ENCODE measurements at places on chromosomes 5 and 9.

DNA sequence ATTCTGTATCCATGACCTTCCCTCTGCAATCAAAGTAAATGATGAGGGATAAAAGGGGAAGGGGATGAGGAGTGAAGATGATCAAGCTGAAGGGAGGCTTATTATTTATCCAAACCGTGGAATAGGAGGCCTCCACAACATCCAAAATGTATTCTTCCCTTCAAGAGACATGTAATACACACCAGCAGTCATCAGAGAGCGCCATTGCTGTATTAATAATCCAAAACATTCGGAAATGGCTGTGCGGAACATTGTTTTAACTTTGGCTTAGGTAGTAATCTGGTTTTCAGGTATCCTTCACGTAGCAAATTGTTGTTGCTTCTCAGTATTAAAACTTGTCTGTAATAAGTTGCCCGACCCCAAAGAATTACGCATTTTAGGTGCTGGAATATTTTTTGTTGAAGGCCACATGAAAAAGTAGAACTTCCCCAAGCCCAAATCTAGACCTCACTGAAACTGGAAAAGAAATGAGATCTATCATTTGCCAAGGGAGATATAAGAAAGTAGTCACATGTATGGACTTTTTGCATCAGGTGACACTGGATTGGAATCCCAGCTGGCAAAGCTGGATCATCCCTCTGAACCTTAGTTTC is 2.6 kb upstream of the BOD1 start:
- DNase-seq: peak; percentile 57

- no peak for DNase-seq
Measured at GRCh38 chr5:63400079-63400478, 562.2 kb downstream of the HTR1A start.

GRCh38 chr5:96876292-96876850 is at the start of gene ERAP2:
ERAP2 (plus strand) TSS chr5:96876500; CDS start chr5:96879686, 3,186 bp downstream.
- DNase-seq: no peak

GRCh38 chr9:129583308-129584038 is 37.4 kb downstream of the C9orf50 start:
- no peak for DNase-seq

DNA sequence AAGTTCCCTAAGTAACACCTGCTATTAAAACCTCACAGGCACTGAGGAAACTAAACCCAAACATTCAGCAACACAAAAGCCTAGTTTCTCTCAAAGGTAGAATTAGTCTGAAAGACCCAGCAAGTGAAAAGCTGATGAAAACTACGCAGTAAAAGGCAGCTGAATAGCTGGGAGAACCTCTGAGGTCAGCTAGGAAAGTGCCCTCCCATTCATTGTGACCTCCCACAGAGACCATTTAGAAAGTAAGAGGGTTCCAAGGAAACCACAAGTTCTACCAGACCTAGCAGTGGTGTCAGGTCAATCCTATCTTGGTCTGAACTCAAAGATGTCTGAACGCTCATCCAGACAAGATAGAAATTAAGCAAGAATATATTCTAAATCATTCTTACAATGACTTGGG is 144.7 kb downstream of the SSBP2 start:
- DNase-seq: no peak
